CD4-positive, alpha-beta T cell treated with Interferon gamma for 1 hour (primary cell): ENCODE measurements at places on chromosomes 4 and X.

DNA sequence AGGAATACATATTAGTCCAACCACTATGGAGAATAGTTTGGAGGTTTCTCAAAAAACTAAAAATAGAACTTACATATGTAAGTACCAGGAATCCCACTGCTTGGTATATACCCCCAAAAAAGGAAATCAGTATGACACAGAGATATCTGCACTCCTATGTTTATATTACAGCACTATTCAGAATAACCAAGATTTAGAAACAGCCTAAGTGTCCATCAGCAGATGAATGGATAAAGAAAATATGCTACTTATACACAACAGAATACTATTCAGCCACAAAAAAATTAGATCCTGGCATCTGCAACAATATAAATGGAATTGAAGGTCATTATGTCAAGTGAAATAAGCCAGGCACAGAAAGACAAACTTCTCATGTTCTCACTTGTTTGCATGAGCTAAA lies 27.5 kb upstream of the ABCG2 start:
- DNase-seq = no peak

- no peak for DNase-seq
Measured at GRCh38 chr4:28890949-28891775, 1829.0 kb upstream of the PCDH7 start.

- DNase-seq = no peak
Measured at GRCh38 chr4:51825341-51825740, 17.6 kb upstream of the DCUN1D4 start.

DNA sequence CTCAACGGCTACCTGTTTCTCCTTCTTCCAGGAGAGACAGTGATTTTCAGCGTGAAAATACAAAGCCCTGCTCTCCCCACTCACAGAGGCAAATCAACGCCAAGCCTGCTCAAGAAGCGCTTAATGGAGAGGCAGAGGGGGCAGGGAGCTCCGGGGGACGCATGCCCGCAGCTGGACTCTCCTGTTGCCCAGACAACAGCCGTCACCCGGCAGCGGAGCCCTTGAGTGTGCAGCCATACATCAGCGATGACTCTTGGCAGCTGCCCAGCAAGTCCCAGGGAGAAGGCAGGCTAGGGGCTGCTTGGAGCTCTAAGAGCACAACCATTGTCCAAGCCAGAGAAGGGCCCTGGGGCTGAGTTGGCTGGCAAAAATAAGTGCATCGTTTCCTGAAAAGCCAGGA lies 71.0 kb upstream of the AFAP1 start:
- no peak for DNase-seq

GRCh38 chr4:123340381-123340701 lies 56.3 kb upstream of the SPRY1 start:
- DNase-seq = no peak

- DNase-seq = no peak
Measured at GRCh38 chrX:25600776-25601175, 537.4 kb upstream of the MAGEB18 start.

GRCh38 chr4:59729321-59729720 lies 1470.8 kb upstream of the ADGRL3 start:
- DNase-seq = no peak

- DNase-seq = no peak
Measured at GRCh38 chrX:42673301-42673810, 104.6 kb downstream of the PPP1R2C start.

DNA sequence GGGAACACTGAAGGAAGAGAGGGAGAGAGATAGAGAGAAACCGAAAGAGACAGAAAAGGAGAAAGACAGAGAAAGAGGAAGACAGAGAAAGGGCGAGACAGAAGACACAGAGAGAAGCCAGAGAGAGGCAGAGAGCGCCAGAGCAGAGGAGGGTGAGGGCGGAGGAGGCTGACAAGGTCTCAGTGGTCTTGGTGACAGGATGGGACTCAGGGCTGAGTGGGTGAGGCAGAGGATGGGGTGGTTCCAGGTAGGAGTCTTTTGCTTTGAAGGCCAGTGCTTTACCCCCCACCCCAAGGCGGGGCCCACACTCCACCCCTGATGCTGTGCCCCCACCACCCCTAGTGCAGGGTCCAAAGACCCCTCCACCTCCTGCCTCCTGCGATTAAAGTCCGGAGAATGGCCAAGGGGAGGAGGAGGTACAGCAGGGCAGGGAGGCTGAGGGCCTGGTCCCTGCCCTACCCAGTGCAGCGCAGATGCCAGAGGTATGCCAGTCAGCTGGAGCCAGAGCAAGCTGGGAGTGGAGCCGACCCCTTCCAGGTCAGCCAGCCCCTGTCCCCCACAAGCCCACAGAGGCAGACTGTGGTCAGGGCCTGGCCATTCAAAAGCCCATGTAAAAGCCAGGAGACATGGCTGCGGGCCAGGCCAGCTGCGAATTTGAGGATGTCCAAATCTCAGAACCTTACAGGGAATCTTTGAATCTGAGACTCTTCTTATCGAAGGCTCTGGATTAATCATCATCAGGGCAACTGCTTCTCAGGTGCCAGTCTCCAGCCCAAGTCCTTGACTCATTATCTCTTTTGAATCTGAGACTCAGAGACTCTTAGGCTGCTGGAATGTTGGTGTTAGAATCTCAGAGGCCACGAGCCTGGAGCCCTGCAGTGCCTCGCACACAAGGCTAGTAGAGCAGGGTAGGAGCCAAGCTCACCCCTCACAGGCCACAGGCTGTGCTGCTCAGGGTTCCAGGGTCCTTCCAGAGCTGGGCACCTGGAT lies 758 bp downstream of the IQSEC2 start:
- DNase-seq = no peak

GRCh38 chrX:22220941-22221340 lies 51.8 kb upstream of the CBLL2 start:
- DNase-seq = no peak

- no peak for DNase-seq
Measured at GRCh38 chrX:129872524-129872923, 28.8 kb upstream of the ZDHHC9 start.

DNA sequence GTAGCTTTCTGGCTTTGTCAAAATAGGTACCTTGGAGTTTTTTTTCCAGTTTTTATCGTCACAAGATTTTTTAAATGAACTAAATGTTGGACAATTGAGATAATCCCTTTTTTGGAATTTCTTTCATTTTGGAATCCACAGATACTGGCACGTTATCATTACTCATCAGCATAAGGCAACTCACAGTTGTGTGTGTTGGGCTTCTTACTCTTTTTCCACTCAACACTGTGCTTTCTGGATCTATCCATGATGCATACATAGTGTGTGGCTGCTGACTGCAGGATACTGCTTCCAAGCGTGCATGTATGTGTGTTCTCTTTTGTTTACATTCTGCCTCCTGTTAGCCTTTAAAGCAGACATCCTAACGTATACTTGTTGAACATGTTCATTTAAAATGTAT lies 113.5 kb upstream of the FAM9A start:
- no peak for DNase-seq

GRCh38 chrX:151974336-151975227 lies at the start of gene GABRE:
Gene GABRE (minus strand): TSS chrX:151974676. CDS start chrX:151974625, 51 bp downstream.
- DNase-seq = no peak

DNA sequence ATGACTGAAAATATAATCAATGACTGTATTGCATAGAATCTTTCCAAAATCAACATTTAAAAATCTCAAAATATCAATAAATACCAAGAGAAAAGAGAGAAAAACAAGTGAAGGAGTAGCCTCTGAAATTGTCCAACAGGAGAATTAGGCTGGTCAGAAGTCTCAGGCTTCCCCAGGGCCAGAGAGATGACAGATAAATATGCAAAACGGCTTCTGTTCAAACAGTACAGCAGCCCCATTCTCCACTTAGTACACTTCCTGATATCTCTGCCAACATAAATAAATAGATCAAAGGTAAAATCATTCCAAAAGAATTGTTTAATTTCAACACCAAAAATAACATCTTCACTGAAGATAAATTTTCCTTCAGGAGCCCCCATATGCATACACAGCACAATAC lies 204.7 kb upstream of the GABRA2 start:
- no peak for DNase-seq

GRCh38 chr4:3869661-3870566 lies 103.7 kb downstream of the ADRA2C start:
- DNase-seq = no peak

- DNase-seq = no peak
Measured at GRCh38 chr4:143339497-143339896, 2.8 kb downstream of the GAB1 start.

DNA sequence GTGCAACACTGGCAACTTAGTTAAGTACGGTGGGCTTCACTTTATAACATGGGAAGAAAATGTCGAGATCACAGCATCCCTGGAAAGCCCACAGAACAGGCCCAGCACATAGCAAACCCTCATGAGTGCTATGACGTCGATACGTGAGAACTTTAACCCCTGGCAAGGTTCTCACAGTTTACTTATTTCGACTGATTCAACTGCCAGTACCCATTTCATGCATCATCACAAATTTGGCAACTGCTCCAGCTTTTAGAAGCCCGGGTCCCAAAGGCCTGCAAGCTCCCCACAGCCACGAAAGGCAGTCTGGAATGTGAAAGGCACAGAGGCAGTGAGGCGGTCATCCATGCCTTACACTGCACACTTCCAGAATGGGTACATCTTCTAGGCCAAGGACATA lies 41.2 kb downstream of the RELL1 start:
- DNase-seq = no peak

- no peak for DNase-seq
Measured at GRCh38 chr4:131091896-131092295, 1995.9 kb downstream of the C4orf33 start.

DNA sequence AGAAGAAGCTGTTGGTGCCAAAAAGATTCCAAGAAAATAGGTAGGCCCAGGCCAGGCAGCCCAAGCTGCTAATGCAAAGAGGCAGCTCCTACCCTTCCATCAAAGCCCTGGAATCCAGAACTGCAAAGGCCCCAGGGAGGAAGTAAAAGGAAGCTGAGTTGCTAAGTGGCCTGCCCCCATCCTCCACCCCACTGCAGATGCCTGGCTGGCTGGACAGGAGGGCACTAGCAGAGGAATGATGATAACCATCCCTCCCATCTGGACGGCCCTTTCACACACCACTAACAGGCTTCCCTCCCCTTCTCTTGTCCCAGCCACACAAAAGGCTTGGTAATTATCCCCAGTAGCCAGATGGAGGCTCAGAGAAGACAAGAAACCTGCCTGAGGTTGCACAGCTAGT lies 32.4 kb upstream of the PJA1 start:
- DNase-seq = no peak

- DNase-seq = no peak
Measured at GRCh38 chr4:168387091-168387490, 68.5 kb upstream of the DDX60 start.

- DNase-seq = no peak
Measured at GRCh38 chrX:9349572-9350494, 115.0 kb upstream of the TBL1X start.

DNA sequence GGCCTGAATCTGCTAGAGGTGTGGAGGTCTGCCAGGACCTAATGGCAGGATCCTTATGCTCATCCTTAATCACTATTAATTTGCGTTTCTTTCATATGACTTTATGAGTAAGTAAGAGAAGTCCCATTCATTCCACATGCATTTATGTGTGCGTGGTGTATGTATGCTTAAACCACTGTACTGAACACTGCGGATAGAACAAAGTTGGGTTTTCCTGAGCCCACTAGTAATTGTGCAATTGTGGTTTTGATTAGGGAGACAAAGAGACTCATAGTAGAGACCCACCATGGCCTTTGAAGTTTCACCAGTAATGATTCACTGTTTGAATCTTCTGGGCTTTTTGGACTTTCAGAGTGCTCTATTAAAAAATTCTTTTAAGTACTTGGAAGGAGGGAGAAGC lies 498.5 kb upstream of the DIPK2B start:
- no peak for DNase-seq

GRCh38 chr4:104032896-104033295 lies 313.1 kb upstream of the TACR3 start:
- no peak for DNase-seq

- no peak for DNase-seq
Measured at GRCh38 chrX:134782796-134783195, 124.5 kb upstream of the PLAC1 start.

DNA sequence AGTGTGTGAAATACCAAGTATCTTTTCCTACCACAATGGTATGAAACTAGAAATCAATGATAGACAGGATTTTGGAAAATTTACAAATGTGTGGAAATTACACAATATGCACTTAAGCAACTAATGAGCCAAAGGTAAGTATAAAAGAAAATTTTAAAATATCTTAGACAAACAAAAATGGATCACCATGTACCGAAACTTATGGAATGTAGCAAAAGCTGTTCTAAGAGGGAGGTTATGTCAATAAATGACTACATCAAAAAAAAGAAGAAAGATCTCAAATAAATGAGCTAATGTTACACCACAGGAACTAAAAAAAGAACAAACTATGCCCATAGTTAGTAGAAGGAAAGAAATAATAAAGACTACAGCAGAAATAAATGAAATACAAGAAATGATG lies 1084.1 kb downstream of the TECRL start:
- DNase-seq = no peak

- no peak for DNase-seq
Measured at GRCh38 chr4:183906739-183907651, 1.9 kb downstream of the STOX2 start.

GRCh38 chr4:89724716-89725115 lies 112.2 kb downstream of the SNCA start:
- no peak for DNase-seq
